ENCODE measurements at places on chromosomes 7 and 10.

GRCh38 chr10:50447691-50448090 is 176.1 kb downstream of the SGMS1 start:
- DNase-seq = no peak

- no peak for DNase-seq
Observed at GRCh38 chr7:12391922-12392615, 11.6 kb downstream of the VWDE start.

DNA sequence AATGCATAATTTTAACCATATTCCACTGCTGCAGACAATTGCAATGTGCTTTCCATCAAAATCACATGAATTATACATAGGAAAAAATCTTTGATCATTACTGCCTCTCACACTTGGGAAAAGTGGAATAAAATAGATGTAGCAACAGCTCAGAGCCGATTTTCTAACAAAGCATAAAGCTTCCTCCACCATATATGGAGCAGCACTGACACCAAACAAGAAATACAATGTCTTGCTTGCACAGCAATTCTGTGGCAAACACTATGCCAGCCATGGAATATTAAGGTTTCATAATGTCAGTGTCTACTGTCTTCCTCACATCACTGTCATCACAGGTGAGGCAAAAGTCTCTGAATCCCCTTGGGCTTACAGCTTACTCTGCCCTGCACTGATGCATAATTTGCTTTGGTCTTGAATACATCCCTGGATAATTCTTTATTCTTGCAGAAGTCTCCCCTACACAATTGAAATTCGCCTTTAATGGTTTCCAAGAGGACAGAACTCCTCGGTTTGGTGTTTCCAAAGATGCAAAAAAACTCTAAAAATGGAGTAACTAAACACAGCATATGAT is 198.5 kb downstream of the CACNA2D1 start:
- no peak for DNase-seq

GRCh38 chr7:130385600-130386066 is 5.3 kb downstream of the CPA1 start:
- DNase-seq = no peak

GRCh38 chr10:30959836-30960210 is 71.8 kb downstream of the ZNF438 start:
- DNase-seq = no peak

DNA sequence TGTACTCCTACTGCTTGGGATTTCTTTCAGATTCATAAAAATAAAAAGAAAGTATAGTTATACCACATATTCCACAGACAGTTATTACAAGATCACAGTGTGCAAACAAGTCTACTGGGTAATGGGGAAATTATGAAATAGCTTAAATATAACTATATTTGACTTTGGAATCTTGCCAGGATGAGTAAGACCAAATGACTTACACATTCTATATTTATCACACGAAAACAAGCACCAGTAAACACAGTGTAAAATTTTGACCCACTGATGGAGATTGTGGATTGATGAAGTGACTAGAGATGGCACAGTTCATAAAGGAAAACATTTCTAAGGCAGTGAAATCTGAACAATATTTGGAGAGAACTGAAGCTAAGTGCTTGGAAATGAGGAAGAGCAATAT is 339.7 kb downstream of the THSD7A start:
- no peak for DNase-seq

DNA sequence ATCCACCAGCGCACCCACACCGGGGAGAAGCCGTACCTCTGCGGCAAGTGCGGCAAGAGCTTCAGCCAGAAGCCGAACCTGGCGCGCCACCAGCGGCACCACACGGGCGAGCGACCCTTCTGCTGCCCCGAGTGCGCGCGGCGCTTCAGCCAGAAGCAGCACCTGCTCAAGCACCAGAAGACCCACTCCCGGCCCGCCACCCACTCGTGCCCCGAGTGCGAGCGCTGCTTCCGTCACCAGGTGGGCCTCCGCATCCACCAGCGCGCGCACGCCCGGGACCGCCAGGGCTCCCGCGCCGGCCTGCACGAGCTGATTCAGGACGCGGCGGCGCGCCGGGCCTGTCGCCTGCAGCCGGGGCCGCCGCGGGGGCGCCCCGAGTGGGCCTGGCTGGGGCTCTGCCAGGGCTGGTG is 17.7 kb downstream of the ZNF775 start:
- DNase-seq = no peak

GRCh38 chr7:24851786-24852185 is 94.5 kb upstream of the GSDME start:
- no peak for DNase-seq

- no peak for DNase-seq
Observed at GRCh38 chr10:73819513-73820093, 8.2 kb upstream of the NDST2 start.

GRCh38 chr10:71316056-71316785 is 2.8 kb upstream of the SLC29A3 start:
- no peak for DNase-seq

- no peak for DNase-seq
Observed at GRCh38 chr10:123301077-123301857, 147.1 kb downstream of the BUB3 start.

- DNase-seq = no peak
Observed at GRCh38 chr7:151167197-151167961, at the start of gene GBX1. Gene GBX1, minus strand, starts transcription at chr7:151167694. Its CDS starts 146 bp downstream, at chr7:151167548.

- no peak for DNase-seq
Observed at GRCh38 chr10:70743430-70743788, 41.8 kb downstream of the TBATA start.

DNA sequence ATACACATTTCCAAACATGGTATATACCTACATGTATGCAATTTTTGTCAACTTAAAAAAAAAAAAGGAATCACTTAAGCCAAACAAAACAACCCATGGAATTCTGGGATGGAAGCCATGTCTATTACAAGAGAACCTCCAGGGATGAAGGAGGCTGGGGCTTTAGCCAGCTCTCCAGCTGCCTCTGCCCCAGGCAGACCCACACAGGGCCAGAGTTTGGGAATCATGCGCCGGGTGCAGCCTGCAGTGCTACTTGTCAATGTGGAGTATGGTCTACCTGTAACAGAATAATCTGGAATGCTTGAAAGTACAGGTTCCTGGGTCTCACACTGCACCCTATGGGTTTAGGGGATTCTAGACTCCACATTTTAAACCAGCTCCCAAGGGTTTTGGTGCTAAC is 10.8 kb downstream of the ATP6V0E2 start:
- no peak for DNase-seq

DNA sequence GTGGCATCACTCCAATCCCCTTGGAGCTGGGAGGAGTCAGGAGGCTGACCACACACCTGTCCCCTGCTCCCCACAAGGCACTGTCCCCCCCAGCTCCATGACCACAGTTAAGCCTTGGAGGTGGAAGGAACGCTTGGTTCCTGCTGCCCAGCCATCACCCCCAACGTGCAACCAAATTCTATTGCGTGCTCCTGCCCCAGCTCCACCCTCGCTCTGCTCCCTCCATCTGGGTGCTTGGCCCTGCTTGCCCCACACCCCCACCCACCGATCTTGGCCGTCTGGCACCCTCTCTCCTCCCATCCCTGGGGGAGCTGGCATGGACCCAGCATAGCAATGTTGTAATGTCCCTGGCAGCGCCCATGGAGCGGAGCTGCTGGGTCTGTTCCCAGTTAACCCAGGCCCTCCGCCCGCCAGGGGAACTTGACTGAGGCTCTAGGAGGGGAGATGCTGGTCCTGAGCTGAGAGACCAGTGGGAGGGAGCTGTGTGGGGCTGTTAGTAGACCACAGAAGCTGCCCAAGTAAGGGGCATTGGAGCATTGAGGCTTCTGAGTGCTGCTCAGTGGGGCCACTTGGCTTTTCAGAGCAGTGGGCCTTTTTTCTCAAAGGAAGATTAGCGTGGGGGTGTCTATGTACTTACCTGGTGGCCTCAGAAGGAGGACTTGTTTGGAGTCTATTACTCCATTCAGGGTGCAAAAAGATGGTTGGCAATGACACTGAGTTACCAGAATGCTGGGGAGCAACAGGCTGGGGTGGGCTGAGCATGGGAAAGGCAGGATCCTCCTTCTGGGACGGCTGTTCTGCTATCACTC is 1.1 kb downstream of the EPHB6 start:
- no peak for DNase-seq

DNA sequence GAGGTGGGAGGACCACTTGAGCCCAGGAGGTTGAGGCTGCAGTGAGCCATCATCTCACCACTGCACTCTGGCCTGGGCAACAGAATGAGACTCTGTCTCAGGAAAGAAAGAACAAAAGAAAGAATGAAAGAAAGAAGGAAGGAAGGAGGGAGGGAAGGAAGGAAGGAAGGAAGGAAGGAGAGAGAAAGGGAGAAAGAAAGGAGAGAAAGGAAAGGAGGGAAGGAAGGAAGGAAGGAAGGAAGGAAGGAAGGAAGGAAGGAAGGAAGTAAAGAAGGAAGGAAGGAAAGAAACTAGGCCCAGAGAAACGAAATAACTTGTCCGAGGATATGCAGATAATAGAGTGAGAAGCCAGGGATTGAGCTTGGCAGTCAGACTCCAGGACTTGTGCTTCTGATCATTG is 102.1 kb downstream of the SKIDA1 start:
- DNase-seq = no peak

DNA sequence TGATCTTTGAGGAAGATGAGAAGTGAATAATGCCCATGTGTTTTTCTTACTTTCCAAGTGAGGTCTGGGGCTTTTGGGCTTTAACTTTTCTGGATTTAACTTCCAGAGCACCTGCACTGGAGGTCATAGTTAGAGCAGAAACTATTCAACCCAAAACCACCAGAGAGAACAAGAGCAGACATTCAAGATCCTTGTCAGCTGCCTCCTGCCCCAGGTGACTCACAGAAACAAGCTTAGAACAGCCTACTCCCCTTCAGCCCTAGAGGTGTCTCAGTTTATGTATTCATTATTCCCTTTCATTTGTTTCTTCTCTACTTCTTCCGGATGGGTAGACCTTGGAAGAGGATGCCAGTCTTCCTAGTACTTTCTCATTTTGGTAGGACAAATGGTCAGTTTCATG is 270.5 kb downstream of the CNTNAP2 start:
- DNase-seq = no peak

DNA sequence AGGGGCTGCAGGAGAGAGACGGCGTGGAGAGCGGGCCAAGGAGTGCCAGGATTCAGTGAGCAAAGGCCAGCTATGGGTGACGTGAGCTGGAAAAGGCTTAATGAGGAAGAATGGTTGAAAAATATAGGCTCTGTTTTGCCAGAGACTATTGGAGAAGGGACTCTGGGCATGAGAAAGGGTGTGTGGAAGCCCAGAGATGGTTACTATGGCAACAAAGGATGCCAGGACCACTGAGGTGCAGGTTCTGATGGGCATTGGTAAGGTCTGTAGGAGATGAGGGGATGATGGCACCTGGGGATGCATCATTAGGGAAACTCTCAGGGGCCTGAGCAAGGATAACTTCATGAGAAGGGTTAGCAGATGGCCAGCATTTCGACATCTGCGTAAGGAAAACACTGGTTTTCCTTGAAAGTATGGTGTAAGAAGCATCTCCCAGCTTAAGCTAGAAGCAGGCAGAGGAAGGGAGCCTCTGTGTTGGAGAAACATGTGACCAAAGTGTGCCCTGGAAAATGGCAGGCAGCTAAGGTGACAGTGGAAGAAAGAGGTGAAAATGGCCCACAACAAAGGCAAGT is 21.6 kb upstream of the FAM180A start:
- DNase-seq = no peak

- DNase-seq = no peak
Observed at GRCh38 chr10:123808906-123809305, 82.7 kb downstream of the CPXM2 start.

GRCh38 chr7:27709137-27710075 is 30.6 kb upstream of the TAX1BP1 start:
- DNase-seq = no peak

DNA sequence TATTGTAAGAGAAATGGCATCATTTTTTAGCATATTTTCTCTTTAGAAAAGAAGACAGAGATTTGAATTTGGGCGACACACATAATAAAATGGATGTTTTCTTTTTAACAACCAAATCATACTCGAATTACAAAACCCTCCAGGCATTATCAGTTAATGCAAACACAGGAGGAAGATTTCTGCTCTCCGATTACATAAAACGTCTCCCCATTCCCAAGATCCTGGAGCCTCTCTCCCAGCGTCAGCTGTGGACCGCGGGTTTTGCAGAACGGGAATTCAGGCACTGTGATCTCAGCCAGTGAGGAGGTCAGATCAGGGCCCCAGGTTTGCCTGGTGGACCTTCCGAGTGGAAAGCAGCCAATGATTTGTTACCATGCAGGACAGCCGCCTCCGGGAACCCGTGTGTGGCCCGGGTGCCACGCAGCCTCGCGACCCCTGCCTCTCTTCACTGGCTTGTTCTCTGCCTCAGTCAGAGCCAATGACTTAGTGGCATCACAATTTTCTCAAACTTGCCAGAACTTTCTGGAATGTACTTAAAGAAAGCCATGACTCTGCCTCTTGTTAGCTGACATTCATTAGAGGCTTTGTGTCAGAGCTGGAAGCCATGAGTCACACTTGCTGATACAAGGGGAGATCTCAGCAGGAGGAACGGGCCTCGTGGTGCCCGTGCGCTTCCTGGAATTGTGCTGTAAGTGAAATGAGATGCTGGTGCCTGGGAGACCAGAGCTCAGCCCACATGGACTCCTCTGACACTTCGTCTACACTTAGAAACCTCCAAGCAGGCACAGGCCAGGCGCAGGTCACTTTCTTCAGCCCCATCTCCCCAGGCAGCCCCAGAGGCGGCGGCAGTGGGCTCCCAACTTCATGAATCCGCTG is 246.1 kb downstream of the KLF6 start:
- no peak for DNase-seq
